ENCODE measurements at places on chromosomes 6 and 20.

DNA sequence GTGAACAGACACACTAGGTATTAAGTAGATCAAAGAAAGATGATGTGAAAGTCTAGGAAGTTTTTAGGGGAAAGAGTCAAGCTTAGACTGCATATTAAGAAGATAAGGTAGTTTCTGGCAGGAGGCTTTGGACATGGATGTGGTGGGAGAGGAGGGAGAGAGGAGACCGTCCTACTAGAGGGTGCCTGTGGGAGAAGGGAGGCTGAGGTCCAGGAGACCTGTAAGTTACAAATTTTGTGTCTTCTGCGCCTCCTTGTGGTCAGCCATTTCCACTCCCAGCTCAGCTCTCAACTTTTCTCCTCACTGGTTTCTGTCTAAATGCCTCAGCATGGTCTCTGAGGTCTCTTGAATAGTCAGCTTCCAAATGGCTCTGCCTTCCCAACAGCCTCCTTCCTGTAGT, 193.5 kb downstream of the UNC5CL start:
- no peak for DNase-seq
- H3K36me3 ChIP-seq = peaks cover 4% of the 10 kb centered on the region
- H3K27me3 ChIP-seq = peaks cover 26% of the 10 kb centered on the region
- H3K27ac ChIP-seq = no peak overlapping the region

- DNase-seq = no peak
- H3K4me3 ChIP-seq = no peak overlapping the region
- no peaks in the 10 kb centered on the region for H3K27me3 ChIP-seq
- peaks cover 7% of the 10 kb centered on the region for H3K4me1 ChIP-seq
Observed at GRCh38 chr6:166323395-166323794, 15.2 kb upstream of the PRR18 start.

DNA sequence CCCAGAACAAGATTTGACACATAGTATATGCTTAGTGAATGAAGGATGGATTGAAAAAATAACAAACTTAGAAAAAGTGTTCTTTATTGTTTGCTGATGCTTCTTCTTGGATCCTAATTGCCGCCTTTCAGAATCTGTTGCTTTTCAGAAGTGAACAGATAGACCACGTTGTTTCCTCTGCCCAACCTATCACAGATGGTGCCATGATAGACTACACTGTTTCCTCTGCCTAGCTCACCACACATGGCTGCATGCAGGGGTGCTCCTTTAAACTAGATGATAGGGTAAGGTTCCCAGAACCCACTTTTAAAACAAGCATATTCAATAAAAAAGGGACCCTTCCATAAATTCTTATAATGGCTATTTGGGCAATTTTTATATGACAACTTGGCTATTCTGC, 4.6 kb upstream of the RGS17 start:
- H3K4me1 ChIP-seq = peaks cover 5% of the 10 kb centered on the region
- no peak overlapping the region for H3K4me3 ChIP-seq
- H3K27ac ChIP-seq = no peak overlapping the region
- no peaks in the 10 kb centered on the region for H3K27me3 ChIP-seq
- H3K36me3 ChIP-seq = no peaks in the 10 kb centered on the region
- DNase-seq = no peak

GRCh38 chr20:9388160-9388812, 126.1 kb upstream of the LAMP5 start:
- H3K27ac ChIP-seq = no peak overlapping the region
- H3K36me3 ChIP-seq = peaks cover 18% of the 10 kb centered on the region
- H3K27me3 ChIP-seq = no peaks in the 10 kb centered on the region
- H3K4me1 ChIP-seq = peaks cover 16% of the 10 kb centered on the region

DNA sequence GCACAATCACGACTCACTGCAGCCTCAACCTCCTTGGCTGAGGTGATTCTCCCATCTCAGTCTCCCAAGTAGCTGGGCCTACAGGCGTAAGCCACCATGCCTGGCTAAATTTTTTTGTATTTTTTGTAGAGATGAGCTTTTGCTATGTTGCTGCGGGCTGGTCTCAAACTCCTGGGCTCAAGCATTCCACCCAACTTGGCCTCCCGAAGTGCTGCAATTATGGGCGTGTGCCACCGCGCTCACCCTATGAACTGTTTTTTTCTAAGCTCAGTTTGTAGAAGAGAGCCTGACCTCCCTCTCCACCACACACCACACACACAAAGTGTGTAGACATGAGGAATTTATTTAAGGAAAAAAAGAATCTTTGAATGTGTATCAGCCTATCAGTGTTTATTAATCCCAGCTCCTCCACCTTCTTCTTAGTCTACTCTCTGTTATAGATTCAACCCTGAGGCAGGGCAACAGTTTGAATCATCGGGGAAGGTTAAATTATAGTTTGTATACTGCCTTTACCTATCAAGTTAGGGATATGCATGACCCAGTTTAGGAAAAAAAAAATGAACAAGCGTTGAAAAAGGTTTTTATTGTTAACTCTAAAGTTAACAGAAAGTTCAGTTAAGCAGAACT, 74.1 kb downstream of the PLEKHG1 start:
- H3K4me1 ChIP-seq = peaks cover 5% of the 10 kb centered on the region
- peaks cover 1% of the 10 kb centered on the region for H3K27me3 ChIP-seq
- no peak overlapping the region for H3K4me3 ChIP-seq

DNA sequence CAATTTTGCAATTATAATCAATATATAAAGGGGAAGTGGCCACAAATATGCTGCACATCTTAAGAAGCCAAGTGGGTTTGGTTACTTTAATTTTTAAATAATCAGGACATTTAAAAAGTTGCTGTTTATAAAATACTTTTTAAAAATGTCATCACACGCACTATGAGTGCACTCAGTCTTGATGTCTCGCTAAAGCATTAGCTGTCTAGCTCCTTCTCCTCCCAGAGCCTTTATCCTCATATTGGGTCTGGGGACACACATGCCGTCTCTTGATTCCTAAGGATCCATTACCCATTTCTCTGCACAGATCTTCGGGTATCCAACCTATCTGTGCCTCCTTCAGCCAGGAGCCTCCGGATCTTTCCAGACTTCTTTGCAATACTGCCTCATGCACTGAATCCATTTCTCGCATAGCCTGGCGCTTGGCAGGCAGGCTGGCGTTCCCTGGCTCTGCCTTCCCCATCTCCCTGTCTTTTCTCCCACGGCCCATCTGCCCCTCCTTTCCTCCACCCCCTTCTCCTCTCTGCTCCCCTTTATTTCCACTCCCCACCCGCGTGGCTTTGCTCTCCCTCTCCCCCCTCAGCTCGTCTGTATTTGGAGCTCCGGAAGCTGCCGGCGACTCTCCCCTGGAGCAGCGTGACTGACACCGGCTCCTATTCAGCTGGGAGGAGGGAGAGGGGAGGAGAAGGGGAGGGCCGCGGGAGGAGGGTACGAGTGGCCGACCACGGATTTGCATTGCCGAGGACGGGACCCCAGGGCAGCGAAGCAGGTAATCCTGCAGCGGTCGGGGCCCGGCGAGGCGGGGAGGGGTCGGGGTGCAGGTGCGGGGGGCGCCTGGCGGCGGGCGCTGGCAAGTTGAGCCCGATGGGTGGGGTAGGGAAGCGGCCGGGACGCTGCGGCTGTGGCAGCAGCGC, at the start of gene CAP2:
Gene CAP2 (plus strand): TSS at position 618 of the 914 bp plus-strand sequence. CDS start 27,961 bp downstream, outside the sequence.
- no peaks in the 10 kb centered on the region for H3K27me3 ChIP-seq
- peak within 1 kb of the TSS; percentile 89 for H3K4me3 ChIP-seq
- peaks cover 9% of the 10 kb centered on the region for H3K36me3 ChIP-seq
- peak; percentile 92 for DNase-seq
- peaks cover 53% of the 10 kb centered on the region for H3K4me1 ChIP-seq

DNA sequence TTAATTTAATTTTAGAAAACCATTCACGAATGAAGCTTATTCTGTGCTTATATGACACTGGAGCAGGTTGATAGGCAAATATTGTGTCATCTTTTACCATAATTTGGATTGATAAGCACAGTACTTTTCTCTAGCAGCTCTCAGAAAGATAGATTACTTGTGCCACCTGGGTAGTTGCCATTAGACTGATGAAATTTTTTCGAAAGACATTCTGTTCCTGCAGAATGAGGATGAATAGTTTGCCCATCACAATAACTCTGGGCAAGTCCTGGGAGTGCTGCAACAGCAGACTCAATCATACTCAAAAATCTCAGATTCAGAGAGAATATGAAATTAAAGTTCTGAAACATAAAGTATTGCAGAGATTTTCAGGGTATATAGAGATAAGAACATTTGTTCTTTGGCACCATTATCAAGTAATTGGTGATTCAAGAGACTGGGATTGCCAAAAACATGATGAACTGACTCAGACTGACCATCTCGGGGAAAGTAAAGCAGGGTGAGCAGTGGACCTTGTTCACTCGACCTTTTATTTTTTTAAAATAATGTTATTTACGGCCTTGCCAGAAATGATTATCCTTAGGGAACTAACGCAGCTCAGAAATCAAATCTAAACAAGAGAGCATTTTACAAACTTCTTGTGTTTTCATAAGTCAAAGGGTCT, 65.8 kb upstream of the PTCHD4 start:
- DNase-seq = no peak
- H3K27me3 ChIP-seq = peaks cover 2% of the 10 kb centered on the region
- no peak overlapping the region for H3K4me3 ChIP-seq
- no peak overlapping the region for H3K27ac ChIP-seq
- no peaks in the 10 kb centered on the region for H3K36me3 ChIP-seq

- peaks cover 8% of the 10 kb centered on the region for H3K4me1 ChIP-seq
- H3K4me3 ChIP-seq = no peak overlapping the region
- H3K27me3 ChIP-seq = no peaks in the 10 kb centered on the region
- H3K27ac ChIP-seq = no peak overlapping the region
- DNase-seq = no peak
Observed at GRCh38 chr20:13486694-13487093, 152.0 kb downstream of the TASP1 start.

DNA sequence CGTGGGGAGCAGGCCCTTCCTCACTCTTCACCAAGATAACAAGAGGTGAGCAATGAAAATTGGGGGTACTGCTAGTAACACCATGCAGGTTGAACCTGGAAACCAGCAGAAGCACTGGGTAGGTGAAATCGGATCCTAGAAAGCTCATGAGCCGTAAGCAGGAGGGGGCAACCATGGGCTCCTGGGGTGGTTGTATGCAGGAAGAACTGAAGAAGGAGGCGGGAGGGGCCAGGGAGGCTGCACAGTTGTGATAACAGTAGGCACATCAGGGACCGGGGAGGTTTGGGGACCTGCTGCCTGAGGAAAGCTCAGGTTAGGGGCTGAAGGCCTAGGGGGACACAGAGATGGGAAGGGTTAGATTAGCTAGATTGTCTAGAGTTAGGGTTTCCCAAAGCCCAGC, 5.6 kb upstream of the LY6G5C start:
- H3K27ac ChIP-seq = no peak overlapping the region
- H3K4me3 ChIP-seq = no peak overlapping the region
- no peak for DNase-seq
- H3K36me3 ChIP-seq = peaks cover 19% of the 10 kb centered on the region
- peaks cover 2% of the 10 kb centered on the region for H3K4me1 ChIP-seq

GRCh38 chr6:139917951-139918630, 543.6 kb upstream of the CITED2 start:
- no peak overlapping the region for H3K4me3 ChIP-seq
- no peak for DNase-seq
- no peaks in the 10 kb centered on the region for H3K27me3 ChIP-seq
- no peaks in the 10 kb centered on the region for H3K36me3 ChIP-seq
- H3K4me1 ChIP-seq = peaks cover 11% of the 10 kb centered on the region

- H3K27ac ChIP-seq = no peak overlapping the region
- H3K4me3 ChIP-seq = no peak overlapping the region
- no peak for DNase-seq
- no peaks in the 10 kb centered on the region for H3K36me3 ChIP-seq
- H3K4me1 ChIP-seq = no peaks in the 10 kb centered on the region
Observed at GRCh38 chr6:14415452-14415851, 297.9 kb downstream of the CD83 start.

DNA sequence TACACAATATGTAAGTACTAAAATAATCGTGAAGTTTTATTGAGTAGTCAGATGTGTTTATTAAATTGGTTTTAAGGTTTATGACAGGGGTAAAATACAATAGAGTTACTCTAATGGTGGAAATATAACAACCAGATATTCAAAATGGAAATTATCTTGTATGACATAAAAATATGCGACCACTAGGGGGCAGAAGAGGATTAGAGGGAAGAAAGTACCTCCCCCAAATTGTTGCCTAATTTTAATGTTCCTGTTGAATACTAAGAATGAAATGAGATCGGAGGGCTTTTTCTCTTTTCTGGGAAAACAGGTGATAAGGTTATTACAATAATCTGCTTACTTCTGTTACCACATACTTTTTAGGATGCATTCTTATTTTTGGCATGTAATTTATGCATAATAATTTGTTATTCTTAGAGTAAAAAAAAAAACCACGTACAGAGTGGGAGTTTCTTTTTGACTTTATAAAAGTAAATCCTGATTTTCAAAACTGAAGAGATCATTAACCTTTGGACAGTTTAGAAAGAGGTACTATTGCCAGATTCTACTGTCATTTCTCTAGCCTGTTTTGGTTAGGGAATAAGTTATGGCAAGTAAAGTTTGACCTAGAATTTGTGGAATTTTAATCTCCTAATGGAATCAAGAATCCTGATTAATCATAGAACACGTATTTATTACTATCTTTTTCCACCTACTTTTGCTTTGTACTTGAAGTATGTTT, 159.2 kb downstream of the CD109 start:
- no peaks in the 10 kb centered on the region for H3K36me3 ChIP-seq
- H3K27me3 ChIP-seq = no peaks in the 10 kb centered on the region
- H3K4me3 ChIP-seq = no peak overlapping the region
- peaks cover 9% of the 10 kb centered on the region for H3K4me1 ChIP-seq
- no peak overlapping the region for H3K27ac ChIP-seq

DNA sequence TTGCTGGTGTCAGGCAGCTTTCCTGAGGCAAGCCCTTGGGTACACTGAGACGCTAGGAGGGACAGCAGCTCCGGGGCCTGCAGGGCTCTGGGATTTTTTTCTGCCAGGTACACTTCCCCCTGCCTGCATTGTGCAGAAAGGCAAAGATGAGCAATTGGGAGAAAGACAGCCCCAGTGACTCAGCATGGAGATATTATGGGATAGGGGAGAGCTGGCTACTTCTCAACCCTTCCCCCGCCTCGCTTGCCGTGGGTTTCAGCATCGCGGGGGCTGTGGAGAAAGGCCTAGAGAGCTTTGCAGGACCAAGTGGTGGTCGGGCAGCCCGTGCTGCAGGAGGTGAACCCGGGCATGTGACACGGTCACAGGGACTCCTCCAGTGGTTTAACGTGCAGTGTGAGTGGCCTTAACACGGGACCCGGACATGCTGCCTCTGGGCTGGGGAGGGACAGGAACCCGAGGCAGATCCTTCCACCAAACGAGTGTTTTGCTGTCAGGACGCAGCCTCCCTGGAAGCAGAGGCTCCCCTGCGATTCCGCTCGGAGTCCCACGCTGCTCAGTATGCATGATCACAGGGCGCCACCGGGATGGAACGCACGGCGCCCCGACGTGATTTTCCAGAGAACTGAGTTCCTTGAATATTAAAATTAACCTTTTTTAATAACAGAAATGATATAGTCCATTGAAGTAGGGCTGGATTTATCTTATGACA, 139.9 kb downstream of the CDH4 start:
- peaks cover 8% of the 10 kb centered on the region for H3K4me1 ChIP-seq
- DNase-seq = no peak
- H3K27me3 ChIP-seq = no peaks in the 10 kb centered on the region
- H3K27ac ChIP-seq = no peak overlapping the region
- H3K4me3 ChIP-seq = no peak overlapping the region
- no peaks in the 10 kb centered on the region for H3K36me3 ChIP-seq

Data from chondrocyte (in vitro differentiated cells).